HTR-8/SVneo (cell line): ENCODE measurements at places on chromosomes 6 and 20.

- no peak for DNase-seq
Observed at GRCh38 chr20:2742431-2742830, 49.9 kb downstream of the EBF4 start.

GRCh38 chr6:90375681-90376439, 79.2 kb upstream of the BACH2 start:
- no peak for DNase-seq

- DNase-seq, result no peak
Observed at GRCh38 chr20:63055575-63056235, 48.9 kb upstream of the BHLHE23 start.

DNA sequence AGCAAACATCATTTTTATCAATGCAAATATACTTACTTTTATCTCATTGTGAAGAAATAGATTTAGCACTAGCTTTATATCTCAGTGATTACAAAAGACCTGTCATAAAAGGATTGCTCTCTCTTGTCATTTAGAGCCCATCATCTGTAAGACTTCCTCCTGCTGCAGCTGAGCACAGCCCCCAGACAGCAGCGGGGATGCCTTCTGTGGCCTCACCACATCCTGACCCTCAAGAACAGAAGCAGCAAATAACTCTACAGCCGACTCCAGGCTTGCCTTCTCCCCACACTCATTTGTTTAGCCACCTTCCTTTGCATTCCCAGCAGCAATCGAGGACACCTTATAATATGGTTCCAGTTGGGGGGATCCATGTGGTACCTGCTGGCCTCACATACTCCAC, 127.0 kb upstream of the EDN1 start:
- no peak for DNase-seq

DNA sequence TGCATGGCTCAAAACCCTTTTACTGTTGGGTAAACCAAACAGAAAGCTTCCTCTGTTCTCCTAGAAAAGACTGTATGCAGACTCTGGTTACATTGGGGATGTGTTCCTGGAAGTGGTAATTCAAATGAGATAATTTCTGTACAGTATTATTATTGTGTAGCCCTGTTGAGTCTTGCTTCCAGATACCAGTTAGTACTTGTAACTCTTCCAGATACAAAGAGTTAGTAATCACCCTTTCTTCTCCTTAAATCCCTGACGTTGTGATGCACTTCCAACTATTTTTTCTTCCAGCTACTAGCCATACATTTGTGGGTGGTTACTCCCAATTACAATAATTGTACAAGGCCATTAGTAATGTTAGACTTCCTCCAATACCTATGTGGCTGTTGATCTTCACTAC, 42.3 kb upstream of the GRIK2 start:
- DNase-seq, result no peak

DNA sequence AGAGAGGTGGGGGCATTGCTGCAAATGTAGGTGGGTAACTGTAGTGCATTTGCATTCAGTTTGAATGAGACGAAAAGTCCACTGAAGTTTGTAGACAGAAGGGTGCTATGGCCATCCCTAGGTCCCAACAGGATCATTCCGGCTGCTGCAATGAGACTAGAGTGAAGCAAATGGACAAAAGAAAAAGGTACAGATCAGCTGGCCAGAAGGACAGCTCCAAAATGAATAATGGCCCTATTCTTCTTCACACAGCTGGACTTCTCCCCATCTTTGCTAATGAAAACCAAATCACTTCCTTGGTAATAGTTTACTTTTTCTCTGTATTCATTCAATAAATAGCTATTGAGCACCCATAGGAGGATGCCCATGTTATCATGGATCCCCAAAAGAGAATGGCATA, 56.4 kb upstream of the TPD52L1 start:
- no peak for DNase-seq

- DNase-seq, result peak; percentile 80
Observed at GRCh38 chr20:19992996-19993908, 23.9 kb upstream of the NAA20 start.

DNA sequence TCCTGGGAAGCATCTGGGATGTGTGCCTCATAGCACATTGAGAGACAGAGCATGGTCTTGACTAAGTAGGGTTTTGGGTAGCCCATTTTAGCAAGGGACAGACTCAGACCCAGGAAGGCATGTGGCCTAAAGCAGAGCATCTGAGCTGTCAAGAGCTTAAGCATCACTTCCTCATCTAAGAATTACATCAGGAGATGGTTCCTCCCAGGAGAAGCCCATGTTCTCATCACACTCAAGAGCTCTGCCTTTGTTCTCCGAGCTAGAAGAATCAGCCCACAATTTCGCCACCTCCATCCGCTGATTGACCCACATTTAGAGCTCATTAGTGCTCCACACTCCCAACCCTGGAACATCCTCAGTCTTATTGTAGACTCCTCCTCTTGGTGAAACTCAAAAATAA, 68.3 kb downstream of the NPEPL1 start:
- no peak for DNase-seq

GRCh38 chr6:1379788-1380147, 9.6 kb upstream of the FOXF2 start:
- no peak for DNase-seq

DNA sequence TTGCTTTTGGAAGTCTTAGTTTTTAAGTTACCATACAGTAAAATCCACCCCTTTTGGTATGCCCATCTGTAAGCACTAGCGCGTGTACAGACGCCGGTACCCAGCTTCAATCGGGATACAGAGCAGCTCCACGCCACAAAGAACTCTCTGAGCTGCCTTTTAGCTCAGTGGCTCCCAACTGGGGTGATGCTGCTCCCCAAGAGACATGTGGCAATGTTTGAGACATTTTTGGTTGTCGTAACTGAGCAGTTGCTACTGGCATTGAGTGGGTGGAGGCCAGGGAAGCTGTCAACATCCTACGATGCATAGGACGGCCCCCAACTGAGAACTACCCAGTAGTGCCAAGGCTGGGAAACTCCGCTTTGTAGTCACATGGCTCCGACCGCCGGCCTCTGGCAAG, 73.3 kb downstream of the BMP7 start:
- DNase-seq, result no peak

DNA sequence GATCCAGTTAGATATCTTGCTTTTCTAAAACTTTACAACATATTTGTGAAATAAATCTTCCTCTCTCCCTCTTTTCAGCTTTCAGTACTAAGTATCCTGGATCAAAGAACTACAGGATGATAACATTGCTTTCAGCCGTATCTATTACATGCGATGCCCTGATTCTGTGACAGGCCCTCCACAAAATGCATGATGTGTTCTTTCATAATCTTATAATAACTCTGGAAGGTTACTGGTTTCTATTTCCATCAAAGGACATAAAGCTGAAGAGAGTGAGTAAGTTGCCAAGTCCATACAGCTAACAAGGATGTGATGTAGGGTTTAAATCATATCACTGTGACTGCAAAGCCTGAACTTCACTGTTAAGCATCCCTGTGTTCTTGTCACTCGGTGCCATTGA, 62.9 kb upstream of the ADGRG6 start:
- DNase-seq, result no peak

- peak; percentile 18 for DNase-seq
Observed at GRCh38 chr6:54173089-54173488, 61.8 kb downstream of the MLIP start.
